ENCODE measurements at places on chromosomes 7 and 10.
A peak's percentile ranks its signal among the peaks of the same experiment; 100 is the strongest.

DNA sequence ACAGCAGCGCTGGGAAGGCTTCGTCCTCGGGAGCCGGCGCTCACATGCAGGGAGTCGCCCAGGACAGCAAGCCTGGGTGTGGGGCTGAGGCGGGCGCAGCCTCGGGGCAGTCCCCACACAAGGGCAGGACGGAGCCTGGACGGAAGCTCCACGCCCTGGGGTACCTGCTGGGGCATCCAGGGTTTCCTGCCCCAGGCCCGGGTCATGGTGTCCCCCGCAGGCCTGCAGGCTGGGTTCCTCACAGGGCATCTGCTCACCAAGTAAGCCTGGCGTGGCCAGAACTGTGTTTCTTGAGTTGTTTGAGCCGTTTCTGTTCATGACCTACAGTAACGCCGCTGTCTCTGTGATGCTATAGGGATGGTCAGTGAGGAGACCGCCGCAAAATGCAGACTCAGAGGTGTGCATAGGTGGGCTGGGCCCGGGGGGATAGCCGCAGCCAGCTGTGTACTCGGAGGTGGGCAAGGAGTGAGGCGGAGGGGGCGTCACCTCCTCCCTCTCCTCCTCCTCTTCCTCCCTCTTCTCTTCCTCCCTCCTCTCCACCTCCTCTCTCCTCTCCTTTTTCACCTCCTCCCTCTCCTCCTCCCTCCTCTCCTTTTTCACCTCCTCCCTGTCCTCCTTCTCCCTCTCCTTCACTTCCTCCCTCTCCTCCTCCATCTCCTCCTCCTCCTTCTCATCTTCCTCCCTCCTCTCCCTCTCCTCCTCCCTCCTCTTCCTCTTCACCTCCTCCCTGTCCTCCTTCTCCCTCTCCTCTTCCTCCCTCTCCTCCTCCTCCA is 438.9 kb downstream of the DNAJB6 start:
- no peak for DNase-seq

- DNase-seq, result no peak
These were observed 29.0 kb downstream of the PDGFA start for GRCh38 chr7:490461-491291.

- DNase-seq, result no peak
These were observed 15.8 kb downstream of the CYCS start for GRCh38 chr7:25109276-25109675.

DNA sequence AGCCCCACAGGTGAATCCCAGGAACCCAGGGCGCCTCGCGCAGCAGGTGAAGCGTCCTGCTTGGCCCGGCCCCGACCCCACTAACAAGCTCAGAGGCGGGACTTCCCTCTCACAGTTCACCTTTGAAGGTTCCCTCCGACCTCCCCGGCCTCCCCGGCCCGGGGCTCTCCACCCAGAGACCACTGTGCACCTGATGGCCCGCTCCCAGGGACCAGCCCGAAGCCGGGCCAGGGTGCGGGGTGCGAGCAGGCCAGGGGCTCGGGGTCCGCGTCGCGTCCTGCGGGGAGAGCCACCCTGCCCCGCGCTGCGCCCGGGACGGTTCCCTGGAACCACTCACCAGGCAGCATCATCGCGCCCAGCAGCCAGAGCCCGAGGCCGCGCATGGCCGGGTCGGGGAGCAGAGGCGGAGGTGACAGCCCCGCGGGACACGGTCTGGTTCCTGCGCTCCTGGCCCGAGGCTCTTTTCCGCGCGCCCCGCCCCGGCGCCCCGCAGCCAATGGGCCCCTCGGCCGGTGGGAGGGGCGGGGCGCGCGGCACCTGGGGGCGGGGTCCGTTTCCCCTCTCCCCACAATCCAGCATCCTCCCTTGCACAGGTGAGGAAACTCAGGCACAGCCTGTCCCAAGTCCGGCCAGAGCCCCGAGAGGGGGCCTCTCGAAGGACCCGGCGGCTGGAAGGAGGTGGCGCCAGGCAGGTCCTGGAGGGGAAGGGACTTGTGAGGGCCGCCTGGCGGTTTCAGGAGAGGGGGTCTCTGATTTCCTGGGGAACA is at the start of gene ADAM8:
Gene ADAM8, minus strand, starts transcription at position 434 of the 767 bp plus-strand sequence. Its CDS starts 51 bp downstream, at position 383.
- DNase-seq, result no peak

DNA sequence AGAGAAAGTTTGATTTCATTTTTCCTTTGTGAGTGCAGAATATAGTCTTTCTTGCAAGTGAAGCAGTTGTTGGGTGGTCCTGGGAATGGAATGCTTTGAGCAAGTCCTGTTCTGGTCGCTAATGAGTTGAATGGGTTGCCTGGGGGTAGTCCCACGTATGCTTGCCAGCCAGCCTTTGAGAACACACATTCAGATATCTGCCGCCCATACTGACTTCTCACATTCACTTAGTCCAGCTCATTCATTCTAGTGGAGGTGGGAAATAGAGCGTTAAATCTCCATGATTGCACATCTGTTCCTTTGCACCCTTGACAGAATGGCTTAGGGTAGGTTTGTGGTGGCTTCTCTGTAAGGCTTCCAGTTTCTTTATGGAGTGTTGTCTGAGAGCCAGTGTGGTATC is 256.6 kb downstream of the SORCS3 start:
- no peak for DNase-seq

DNA sequence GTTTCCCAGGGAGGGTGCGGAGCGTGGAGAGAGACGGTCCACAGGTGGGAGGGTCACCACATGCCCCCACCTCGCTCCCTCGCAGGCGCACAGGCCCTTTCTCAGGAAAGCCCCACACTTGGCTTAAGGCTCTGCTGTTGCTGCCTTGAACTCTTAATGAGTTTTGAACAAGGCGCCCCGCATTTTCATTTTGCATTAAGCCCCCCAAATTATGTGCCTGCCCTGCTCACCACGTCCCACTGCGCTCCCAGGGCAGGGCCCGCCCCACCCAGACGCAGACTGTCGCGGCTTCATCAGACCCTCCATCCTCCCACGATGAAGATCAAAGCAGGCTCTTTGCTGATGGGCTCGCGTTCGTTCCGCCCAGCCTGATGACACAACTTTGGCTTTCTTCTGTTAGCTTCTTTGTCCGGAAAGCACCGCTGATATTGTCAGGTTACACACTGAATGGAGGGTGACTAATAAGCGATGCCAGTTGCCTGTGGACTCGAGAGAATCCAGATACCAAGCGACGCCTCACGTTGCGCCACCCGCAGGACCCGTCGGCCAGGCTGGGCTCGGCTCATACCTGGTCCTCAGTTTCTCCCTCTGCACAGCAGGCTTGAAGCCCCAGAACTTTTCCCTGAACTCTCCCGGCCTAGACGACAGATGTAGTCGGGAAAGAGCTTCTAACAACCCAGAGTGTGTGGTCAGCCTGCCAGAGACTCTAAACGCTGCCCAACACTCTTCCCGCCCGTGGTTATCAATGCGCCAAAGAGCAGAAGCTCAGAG is 9.5 kb downstream of the CALML3 start:
- no peak for DNase-seq

GRCh38 chr7:113197274-113197673 is 78.9 kb upstream of the SMIM30 start:
- DNase-seq, result peak; percentile 85

DNA sequence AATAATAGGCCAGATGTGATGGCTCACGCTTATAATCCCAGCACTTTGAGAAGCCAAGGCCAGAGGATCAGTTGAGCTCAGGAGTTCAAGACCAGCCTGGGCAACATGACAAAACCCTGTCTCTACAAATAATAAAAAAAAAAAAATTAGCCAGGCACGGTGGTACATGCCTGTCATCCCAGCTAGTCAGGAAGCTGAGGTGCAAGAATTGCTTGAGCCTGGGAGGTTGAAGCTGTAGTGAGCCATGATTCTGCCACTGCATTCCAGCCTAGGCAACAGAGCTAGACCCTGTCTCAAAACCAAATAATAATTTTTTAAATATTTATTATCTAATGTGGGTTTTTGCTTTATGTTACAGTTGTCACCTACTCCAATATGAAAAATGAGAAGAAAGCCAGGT is 178.9 kb downstream of the ADK start:
- peak; percentile 71 for DNase-seq

DNA sequence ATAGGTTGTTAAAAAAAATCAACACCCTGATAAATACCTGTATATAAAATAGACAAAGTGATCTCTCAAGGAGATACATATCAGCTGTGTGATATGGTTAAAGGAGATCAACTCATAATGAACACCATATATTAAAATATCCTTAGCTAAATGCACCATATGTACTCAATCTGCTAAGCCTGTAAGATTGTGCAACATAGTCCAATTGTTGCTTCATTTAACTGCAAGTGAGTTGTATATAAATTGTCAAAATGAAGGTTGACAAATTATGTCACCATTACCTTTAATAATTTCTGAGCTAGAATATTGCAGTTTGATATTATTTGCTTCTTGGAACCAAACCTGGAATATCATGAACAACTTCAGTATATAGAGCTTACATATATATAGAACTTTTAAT is 283.7 kb downstream of the MALRD1 start:
- DNase-seq, result no peak

DNA sequence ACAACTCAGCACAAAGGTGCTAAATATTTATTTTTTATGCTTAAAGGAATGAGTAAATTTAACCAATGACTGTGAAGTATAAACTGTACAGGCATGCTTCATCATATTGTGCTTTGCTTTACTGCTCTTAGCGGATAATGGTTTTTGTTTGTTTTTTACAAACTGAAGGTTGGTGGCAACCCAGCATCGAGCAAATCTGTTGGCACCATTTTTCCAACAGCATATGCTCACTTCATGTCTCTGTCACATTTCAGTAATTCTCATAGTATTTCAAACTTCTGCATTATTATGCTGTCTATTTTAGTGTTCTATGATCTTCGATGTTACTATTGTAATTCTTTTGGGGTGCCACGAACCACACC is 22.8 kb downstream of the BRAF start:
- DNase-seq, result no peak

DNA sequence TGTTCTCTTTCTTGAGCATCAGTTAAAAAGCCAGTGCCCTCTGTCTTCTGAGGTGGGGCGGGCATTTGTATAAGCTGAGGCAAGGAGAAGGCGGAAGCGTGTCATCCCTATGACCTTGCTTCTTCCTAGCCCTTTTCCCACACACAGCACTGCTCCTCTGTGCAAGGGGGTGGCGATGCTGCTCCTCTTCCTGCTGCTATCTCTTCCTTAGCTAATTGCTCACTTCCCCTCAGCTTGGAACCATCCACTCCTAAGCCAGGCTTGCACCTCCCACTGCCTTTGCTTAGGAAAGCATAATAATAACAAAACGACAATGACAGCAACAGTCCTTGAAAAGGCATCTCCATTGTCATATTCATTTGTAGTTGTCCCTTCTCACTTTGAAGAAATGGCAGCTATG is 366.9 kb downstream of the PHTF2 start:
- DNase-seq, result no peak

DNA sequence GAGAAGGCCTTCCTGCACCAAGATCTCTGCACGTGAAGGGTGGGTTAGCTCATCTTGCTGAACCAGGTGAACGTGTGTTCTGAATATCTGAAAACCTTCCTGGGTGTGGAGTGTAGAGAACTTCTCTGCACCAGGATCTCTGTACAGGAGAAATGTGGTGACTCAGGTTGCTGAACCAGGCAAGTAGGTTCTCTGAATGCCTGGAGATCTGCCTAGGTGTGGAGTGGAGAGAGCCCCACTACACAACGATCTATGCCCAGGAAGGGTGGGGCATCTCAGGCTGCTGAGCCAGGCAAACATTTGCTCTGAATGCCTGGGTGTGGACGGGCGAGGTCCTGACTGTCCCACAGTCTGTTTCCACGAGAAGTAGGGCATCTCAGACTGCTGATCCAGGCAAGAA is 1002.3 kb upstream of the KCND2 start:
- DNase-seq, result no peak

DNA sequence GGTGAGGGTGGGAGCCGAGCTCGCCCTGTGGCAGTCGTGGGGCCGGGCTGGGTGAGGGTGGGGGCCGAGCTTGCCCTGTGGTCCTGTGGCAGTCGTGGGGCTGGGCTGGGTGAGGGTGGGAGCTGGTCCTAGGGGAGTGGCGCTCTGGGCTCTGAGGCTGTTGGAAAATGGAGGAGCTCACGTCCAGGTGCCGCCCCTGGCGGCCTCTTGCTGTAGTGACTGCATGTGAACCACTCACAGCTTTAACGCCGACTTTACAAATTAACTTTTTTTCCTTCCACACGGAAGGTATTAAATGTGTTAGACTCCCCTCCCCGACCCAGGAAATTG is 312.6 kb downstream of the WDR37 start:
- DNase-seq, result no peak

- no peak for DNase-seq
These were observed 1.1 kb downstream of the TRIM8 start for GRCh38 chr10:102645388-102645740.

- DNase-seq, result peak; percentile 87
These were observed 12.4 kb downstream of the PRSS2 start for GRCh38 chr7:142782922-142783900.

DNA sequence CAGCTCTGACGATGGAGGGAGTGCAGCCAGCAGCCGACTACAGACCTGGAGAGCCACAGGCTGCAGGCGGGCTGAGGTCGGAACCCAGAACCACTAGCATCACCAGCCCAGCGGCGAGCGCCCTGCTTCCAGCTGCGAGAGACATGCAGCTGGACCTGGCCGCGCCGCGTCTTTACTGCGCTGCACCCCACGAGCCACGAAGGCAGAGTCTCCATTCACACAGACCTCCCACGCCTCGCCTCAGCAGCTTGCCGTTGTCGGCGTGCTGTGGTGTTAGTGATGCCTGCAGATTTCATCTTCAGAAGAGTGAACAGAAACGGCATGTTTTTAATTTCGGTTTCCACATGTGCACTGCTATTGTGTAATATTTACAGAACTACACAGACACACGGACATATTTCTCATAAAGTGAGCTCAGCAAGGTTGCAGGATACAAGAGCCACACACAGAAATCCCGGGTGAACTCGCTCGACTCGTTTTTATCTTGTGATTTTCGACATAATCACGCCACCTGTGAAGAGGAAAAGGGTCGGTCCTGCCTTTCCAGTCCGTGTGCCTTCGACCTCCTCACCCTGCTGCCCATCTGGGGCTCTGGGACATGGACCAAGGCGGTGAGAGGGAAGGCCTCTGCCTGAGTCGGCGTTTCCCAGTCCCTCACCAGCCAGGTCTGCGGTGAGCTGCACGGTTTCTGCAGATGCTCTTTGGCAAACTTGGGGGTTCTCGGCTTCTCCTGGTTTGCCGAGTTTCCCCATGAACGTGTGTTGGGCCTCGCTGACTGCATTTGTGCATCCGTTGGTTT is 252.2 kb downstream of the ELFN1 start:
- peak; percentile 72 for DNase-seq

GRCh38 chr10:66190413-66190812 is 735.4 kb upstream of the LRRTM3 start:
- no peak for DNase-seq

GRCh38 chr10:33253411-33253810 is 81.1 kb downstream of the NRP1 start:
- DNase-seq, result no peak

- DNase-seq, result peak; percentile 3
These were observed 47.3 kb upstream of the PIK3AP1 start for GRCh38 chr10:96767611-96768010.

DNA sequence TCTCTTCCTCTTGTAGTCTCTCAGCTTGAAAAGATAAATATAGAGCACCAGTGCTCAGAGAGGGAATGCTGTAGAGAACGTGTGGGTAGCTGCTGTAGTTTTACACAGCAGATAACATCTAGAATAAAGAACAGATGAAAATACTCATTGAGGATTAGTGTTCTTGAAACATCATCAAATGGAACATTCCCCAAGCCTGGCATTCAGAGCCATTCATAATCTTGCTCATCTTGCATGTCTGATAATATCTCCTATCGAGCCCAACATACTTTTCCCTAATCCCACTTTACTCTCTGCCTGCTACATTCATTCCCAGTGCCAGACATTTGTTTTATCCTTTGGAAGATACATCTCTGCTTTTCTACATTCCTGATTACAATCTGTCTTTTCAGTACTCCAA is 35.2 kb downstream of the MCU start:
- peak; percentile 74 for DNase-seq

GRCh38 chr7:23894892-23895569 is 185.0 kb downstream of the STK31 start:
- DNase-seq, result no peak

Measured in fibroblast of skin of right quadriceps (primary cell).